PC-3 (cell line): ENCODE measurements at places on chromosomes 16 and 17. TPM values are rescaled to one million over a fixed set of nuclear protein-coding genes. Genes with fewer than 3 reads are reported as not detected.

The BAHCC1 gene
- total RNA-seq, result 9.9 and 16.9 TPM in 2 replicates

The EXOSC6 gene
- 21.4 and 29.9 TPM in 2 replicates for total RNA-seq

The ZSCAN10 gene
- not detected in 2 replicates for total RNA-seq

The AKAP1 gene
- 73.1 and 108 TPM in 2 replicates for total RNA-seq

The SLC12A3 gene
- total RNA-seq, result not detected in 2 replicates

The TMEM114 gene
- total RNA-seq, result not detected in 2 replicates

The SERPINF2 gene
- total RNA-seq, result 2.2 and 2.5 TPM in 2 replicates

The SLFN13 gene
- 4.6 and 8.2 TPM in 2 replicates for total RNA-seq

The MFSD6L gene
- total RNA-seq, result 0.07 TPM in 1 of 2 replicates, not detected in the other

The ZFHX3 gene
- 3.5 and 4.5 TPM in 2 replicates for total RNA-seq

The CBX8 gene
- 11.3 and 12.8 TPM in 2 replicates for total RNA-seq

The KRTAP3-1 gene
- total RNA-seq, result 1.6 TPM in 1 of 2 replicates, not detected in the other

The CRYM gene
- not detected in 2 replicates for total RNA-seq

The SLC2A4 gene
- total RNA-seq, result 0.29 TPM in 1 of 2 replicates, not detected in the other
